Skeletal muscle cell (primary cell): ENCODE measurements at places on chromosomes 1 and 21.
A peak's percentile ranks its signal among the peaks of the same experiment; 100 is the strongest.

GRCh38 chr1:3942416-3943122 is 42.5 kb upstream of the C1orf174 start:
- no peak for DNase-seq

DNA sequence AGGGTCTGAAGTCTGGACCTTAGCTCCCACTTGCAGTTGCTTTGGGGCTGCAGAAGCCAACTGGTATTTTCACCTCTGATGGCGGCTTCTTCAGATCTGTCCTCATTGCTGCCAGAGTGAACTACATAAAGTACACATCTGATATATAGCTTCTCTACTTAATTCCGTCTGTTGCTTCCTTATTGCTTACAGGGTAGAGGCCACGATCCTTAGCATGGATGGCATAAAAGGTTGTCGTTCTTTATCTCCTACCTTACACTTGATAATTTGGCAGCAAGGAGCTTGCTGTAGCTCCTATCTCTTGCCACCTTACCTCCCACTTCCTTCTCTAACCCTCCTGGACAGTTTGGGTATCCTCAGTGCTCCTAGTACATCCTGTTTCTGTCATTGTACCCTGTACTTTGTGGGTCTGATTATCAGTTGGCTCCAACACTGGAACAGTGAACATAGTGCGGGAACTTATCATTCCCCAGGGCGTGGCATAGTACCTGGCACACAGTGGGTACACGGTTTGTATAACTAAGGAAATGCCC is 30.9 kb upstream of the NBL1 start:
- DNase-seq = no peak

GRCh38 chr1:10635992-10636391 is 160.5 kb downstream of the CASZ1 start:
- DNase-seq = no peak

GRCh38 chr1:147641695-147642592 is 28.4 kb downstream of the ACP6 start:
- DNase-seq = no peak

DNA sequence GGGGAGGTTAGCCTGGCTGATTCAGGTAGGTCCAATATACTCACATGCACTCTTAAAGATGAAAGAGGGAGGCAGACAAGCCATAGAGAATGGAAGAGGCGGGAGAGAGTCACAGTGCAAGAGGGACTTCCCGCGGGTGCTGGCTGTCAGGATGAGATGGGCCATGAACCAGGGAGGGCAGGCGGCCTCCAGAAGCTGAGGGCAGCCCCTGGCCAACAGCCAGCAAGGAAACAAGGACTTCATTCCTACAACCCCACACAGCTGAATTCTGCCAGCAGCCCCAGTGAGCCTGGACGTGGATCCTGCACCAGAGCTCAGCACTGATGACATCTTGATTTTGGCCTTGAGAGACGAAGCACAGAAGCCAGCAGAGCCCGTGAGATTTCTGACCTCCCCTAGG is 15.1 kb upstream of the B3GALT5 start:
- no peak for DNase-seq

DNA sequence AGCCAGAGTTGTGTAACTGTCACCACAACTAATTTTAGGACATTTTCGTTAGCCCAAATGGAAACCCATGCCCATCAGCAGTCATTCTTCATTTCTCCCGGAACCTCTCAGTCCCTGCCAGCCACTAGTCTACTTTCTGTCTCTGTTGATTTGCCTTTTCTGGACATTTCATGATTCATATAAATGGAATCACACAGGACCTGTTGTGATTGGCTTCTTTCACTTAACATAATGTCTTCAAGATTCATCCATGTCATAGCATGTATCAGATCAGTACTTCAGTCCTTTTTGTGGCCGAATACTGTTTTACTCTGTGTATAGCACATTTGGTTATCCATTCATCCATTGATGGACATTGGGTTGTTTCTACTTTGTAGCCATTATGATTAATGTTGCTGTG is 7.1 kb downstream of the SLC66A1 start:
- no peak for DNase-seq

GRCh38 chr1:3024019-3024418 is 2.8 kb downstream of the ACTRT2 start:
- no peak for DNase-seq

DNA sequence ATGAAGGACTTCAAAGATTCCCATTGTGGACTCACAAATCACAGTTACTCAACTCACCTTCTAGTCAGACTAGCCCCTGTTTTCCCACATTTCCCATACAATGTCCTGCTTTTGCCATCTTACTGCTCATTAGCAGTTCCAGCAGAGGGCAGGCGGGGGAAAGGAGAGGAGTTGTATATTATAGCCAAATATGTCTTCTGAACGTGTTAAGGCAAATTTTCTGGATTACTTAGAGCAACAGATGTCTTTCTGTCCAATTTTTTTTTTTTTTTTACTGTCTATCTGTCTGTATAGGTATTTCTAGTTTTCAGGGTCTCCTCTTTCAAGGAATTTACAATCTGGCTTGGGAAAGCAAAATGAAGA is 29.9 kb upstream of the DDAH1 start:
- DNase-seq = no peak

- no peak for DNase-seq
These were observed at the start of gene TMEM35B for GRCh38 chr1:34984793-34985608. TMEM35B (minus strand) TSS chr1:34985347; CDS start chr1:34985305, 42 bp downstream.

- no peak for DNase-seq
These were observed 176.0 kb upstream of the NRIP1 start for GRCh38 chr21:15240848-15241247.

- DNase-seq = no peak
These were observed 493 bp downstream of the DISC1 start for GRCh38 chr1:231626951-231627614.

- no peak for DNase-seq
These were observed 170.8 kb downstream of the S1PR1 start for GRCh38 chr1:101407505-101408211.

- DNase-seq = no peak
These were observed 40.1 kb downstream of the BTF3L4 start for GRCh38 chr1:52096216-52096615.

DNA sequence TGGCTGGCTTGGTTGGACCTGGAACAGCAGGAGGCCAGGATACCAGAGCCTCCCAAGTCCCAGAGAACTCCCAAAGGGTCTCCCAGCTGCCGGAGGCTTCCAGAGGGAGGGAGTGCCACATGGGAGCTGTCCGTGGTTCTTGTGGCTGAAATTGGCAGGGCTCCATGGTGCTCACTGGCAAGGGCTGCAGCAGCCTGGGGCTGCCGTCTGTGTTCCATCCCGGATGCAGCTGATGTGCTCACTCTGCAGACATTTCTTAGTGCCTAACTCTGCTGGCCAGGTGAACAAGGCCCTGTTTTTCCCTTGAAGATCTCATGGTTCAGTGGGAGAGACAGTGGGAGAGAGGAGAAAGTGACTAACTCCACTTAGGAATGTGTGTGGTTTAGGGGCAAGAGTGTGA is 261.1 kb downstream of the CAMTA1 start:
- DNase-seq = peak; percentile 40

DNA sequence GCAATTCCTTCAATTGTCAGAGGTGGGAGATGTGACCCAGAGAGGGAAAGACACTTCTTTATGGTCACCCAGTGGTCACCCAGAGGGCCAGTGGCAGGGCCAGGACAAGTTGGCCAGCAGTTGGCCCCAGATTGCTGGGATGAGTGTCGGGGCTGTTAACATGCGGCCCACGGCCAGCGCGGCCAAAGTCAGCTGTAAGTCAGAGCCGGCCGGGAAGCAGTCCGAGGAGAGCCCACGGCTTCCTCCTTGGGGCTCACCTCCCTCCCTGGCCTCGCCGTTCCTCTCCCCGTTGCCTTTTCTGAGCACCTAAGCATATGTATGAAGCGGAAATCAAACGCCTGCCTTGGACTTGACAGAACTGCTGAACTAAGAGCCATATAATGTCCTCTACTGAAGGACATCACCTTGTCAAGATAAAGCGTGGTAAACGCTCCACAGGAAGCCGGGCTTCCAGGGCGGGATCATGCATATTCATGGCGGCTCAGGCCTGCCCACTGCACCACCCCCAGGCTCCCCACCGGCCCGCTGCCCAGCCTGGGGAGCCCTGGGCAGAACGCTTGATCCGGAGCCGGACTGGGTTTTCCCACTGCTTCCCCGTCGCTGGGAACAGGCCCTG is 245.4 kb upstream of the POU3F1 start:
- DNase-seq = no peak

GRCh38 chr21:33197496-33197895 is 32.2 kb upstream of the IFNAR2 start:
- DNase-seq = no peak

DNA sequence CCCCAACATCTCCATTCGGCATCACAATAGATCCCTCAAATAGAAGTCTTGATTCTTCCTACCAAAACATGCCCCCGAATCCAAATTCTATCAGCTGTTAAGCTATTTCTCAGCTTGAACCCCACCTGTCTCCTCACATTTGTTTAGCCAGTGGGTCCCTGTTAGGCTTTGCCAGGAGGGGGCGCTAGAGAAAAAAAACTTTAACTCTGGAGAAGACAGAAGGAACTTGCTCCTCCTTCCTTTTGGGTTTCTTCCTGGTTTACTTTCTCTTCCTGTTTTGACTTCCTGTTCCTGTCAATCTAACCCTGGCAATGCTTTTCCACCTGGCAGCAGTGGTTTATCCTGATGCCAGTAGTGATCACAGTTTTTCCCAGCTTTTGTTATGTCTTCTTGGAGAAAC is 95.6 kb upstream of the KCNK1 start:
- DNase-seq = no peak

DNA sequence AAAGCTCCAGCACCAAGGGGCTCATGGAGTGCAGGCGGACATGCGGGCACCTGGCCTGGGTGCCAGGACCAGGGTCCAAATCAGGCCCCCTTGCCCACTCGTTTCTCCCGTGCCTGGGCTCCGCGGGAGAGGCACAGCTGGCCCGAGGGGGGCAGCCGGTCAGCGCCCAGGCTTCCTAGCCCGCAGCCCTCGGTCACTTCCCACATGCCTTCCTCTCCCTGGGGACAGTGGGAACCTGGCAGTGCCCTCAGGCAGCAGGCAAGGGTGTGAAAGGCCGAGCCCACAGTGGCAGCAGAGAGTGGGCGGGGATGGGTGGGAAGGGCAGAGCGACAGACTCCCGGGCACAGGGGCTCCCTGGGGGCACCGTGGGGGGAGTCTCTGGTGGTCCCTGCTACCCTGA is 69.8 kb downstream of the MEGF6 start:
- DNase-seq = no peak

- no peak for DNase-seq
These were observed 75.2 kb upstream of the KCNA3 start for GRCh38 chr1:110749960-110750359.

GRCh38 chr21:31371715-31372470 is 27.8 kb upstream of the TIAM1 start:
- DNase-seq = no peak

GRCh38 chr1:39409055-39409816 is 82.2 kb upstream of the BMP8A start:
- no peak for DNase-seq

DNA sequence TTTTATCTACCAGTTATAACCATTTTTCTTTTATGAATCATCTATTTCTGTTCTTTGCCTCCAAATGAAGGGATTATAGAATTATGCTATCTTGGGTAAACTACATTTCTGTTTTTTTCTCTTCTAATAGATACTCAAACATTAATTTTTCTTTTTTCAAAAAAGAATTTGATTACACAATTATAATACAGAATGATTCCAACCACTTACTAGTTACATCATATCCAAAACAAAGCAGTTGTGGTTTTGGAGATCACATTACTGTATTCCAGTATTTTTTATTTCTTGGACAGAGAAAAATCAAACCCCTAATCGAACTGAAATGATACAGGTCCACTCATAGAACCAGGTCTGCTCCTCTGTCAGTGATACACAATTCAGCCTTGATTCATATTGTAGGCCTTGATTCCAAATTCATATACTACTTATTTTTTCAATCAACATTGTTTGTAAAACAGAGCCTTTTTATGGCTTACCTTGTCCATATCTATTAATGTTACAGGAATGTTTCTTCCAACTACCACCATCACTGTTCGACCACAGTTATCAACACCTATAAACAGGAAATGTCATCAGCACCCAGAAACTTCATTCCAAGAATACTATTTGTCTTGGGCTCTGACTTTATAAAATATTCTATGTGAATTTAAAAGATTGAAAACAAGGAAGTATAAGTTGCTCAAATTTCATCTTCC is 43.2 kb downstream of the GDAP2 start:
- DNase-seq = peak; percentile 13

DNA sequence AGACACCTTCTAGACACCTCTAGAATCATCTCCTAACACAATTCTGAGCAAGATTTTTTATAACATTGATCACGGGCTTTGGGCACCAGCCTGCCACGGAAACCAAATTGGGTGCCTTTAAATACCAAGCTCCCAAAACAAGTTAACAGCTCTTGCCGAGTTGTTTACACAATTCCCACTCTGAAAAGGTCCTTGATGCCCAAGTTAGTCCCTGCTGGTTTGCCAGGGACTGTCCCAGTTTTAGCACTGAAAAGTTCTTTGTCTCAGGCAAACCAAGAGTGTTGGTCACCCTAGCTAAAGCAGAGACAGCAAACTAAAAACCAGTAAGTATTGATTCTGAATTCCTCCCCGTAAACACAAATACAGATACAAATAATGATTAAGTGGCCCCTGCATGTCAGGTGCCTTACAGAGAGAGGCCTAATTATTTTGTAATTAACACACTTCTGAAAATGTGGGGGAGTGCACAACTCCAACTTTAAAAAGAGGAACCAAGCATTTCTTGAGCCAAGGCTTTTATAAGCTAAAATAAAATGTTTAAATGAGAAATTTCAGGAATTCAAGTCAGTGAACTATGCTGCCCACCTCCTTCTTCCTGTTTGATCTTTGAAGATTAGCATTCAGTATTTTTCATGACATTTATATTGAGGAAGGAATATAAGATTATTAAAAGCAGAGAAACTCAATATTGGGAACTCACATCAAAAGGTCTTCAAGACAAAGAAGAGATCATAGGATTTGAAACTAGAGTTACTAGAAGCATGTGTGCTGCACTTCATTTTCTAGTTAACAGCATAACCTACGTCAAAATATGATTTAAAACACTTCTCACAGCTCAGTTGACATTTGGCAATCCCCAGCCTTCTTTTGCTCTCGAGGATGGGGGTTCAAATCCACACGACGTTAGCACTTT is 9.0 kb upstream of the UBE2U start:
- DNase-seq = no peak

DNA sequence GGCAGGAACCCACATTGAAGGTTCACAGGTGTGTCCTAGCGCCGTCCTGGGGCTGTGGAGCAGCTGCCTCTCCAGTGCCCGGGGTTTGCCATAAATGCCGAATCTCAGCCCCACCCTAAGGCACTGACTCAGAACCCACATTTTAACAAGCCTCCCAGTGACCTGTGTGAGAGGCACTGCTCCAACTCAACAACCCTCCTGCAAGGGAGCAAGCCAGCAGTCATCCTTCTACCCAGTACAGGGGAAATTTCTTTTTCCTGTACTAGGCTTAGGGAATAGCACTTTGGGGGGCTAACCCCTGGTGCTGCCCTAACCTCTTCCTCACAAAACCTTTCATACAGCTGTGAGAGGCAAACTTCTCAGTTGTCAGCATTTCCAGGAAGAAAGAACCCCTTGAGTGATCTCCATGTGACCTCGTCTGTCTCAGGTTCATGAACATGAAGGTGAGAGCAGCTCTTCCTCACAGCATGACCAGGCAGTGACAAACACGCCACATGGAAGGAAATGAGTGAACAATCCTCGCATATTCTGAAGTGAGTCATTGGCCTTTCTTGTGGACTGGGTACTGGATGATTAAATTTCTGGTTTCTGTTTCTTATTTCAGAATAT is 11.4 kb upstream of the BCAR3 start:
- DNase-seq = no peak

GRCh38 chr1:92583821-92584760 is 97.4 kb upstream of the GFI1 start:
- DNase-seq = peak; percentile 36

GRCh38 chr1:150829751-150830150 is 21.7 kb upstream of the CTSK start:
- no peak for DNase-seq

GRCh38 chr1:224727351-224728289 is 111.5 kb downstream of the CNIH3 start:
- peak; percentile 62 for DNase-seq
